ENCODE measurements at places on chromosomes 6 and 20. TPM values are rescaled to one million over a fixed set of nuclear protein-coding genes. Genes with fewer than 3 reads are reported as not detected.

The MROH8 gene
- 11.1 TPM for total RNA-seq

The PLCB4 gene
- 12.0 TPM for total RNA-seq

The CGA gene
- total RNA-seq = not detected

The HRH3 gene
- not detected for total RNA-seq

DNA sequence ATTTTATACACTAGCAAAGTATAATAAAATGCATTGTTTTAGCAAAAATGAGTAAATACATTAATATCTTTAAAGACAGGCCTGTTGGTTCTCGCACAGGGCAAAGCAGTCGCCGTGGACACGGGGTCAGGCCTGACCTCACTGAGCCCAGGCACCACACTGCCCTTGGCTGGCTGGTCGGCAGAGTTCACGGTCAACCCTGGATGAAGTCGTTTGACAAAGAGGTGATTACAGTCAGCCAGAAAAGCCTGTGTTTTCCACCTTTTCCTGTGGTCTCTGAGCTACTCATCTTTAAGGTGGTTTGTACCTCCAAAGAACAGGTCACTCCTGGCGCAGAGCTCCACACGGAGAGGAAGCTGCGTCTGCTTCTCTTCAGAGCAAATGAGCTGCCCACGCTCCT, 191.5 kb downstream of the DLL1 start:
- DNase-seq = peak; percentile 38

DNA sequence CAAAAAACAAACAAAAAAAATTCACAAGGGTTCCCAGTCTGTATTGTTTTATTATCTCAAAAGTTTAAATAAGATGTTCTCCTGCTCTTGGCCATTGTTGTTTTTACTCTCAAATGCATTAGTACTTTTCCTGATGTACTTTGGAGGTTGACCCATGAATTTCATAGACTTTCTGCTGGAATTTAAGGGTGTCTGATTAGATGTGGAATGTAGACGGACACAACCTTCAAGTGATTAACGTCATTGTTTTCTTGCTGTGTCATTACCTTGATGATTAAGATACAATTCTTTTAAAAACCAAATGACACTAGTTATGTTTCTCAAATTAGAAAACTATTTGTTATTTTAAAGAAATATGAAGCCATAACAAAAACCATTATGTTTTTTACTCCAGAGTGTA, 421.4 kb upstream of the RUNX2 start:
- DNase-seq = no peak

DNA sequence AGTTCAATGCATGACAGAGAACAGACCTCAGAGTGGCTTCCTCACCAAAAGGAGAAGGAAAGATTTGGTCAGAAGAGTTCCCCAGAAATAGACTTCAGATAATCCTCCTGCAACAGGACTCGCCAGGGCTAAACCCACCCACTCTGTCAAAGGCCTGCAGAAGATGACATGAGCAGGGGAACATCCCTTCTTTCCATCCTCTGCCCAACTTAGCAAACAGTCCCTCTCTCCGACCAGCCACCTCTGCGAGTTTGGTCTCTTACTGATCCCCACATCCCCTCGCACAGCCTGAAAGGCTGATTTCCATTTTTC, 7.5 kb downstream of the NFATC2 start:
- no peak for DNase-seq

DNA sequence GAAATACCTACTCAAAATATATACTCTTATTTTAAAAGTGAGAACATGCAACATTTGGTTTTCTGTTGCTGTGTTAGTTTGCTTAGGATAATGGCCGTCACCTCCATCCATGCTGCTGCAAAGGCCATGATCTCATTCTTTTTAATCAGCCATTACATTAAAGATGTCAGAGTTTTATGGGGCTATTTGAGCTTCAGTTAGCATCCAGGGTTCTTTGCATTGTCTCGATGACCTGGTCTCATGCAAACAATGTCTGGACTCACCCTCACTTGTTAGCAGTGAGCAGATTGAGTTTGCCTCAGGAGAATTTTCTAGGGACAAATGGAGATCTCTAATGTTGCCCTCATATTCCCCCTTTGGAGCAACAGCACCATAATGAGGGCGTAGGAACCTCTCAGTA, 458.7 kb upstream of the AGPAT4 start:
- DNase-seq = no peak

DNA sequence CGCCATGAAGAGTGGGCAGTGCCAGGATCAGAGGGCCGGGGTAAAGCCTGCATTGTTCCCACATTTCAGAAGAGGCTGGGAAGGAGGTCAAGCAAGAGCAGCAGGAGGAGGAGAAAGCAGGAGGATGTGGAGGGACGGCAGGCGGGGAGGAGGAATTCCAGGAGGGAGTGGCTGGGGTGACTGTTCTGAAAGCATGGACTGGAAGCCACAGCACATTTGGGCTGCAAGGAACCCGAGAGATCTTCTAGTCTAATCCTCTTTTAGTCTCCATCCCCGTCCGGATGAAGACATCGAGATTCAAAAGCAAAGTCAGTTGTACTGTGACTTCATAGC, 76.9 kb downstream of the FAM50B start:
- peak; percentile 73 for DNase-seq

- DNase-seq = no peak
Observed at GRCh38 chr20:36439731-36440072, 101.6 kb upstream of the MYL9 start.

DNA sequence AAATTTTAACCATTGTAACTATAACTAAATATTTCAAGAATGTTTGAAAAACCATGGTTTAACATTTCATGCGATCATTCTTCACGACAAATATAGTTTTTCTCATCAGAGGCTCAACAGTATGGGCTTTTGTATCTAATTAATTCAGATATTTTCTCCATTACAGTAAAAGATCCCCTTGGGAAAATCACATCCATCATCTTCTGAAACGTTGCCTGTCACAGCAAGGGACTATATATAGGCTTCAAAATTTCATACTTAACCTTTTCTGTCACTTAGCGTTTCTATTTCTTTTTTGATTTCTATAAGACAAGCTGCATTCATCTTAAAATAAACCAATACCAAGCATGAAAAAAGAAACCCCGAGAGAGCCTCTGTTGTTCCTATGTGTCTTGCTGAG, 710.0 kb downstream of the PRKN start:
- DNase-seq = no peak

DNA sequence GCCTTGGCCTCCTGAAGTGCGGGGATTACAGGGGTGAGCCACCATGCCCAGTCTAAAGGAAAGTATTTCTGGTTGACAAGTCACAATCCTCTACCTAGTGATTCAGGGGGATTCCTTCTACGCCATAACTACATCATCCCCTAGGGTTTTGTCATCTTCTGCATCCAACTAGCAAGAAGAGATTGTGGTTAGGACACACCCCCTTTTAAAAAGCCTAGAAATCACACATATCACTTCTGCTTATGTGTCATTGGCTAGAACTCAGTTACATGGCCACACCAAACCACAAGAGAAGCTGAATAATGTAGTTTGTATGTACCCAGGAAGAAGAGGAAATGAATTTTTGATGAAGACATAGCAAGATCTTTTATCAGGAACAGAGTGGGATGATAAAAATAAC, 14.7 kb upstream of the CHD6 start:
- DNase-seq = no peak

DNA sequence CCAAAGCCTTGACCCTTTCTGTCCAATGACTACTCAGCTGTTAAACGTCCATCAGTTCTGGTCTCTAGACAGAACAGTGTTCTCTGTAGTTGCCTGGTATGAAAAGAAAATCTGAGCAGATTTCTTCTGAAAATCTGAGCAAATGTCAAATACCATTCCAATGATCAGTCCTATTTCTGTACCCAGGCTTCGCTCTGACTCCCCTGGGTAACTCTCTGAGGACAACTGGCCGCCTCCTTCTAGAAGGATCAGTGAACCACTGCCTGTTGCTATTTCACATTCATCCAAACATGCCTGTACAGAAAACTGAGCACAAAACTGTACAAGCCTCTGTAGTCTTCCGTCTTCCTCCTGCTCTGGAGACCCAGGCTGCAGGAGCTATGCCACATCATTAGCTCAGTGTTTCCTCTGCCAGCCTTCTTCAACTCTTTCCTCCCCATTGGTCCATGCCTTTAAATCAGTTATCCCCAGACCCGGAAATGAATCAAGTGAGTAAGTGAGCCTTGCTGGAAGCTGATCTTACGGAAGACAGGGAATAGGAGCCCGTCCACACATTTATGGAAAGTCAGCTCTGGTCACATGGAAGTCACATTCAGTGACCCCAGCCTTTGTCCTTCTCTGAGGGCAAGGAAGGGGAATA, 63.3 kb downstream of the DAAM2 start:
- peak; percentile 30 for DNase-seq

DNA sequence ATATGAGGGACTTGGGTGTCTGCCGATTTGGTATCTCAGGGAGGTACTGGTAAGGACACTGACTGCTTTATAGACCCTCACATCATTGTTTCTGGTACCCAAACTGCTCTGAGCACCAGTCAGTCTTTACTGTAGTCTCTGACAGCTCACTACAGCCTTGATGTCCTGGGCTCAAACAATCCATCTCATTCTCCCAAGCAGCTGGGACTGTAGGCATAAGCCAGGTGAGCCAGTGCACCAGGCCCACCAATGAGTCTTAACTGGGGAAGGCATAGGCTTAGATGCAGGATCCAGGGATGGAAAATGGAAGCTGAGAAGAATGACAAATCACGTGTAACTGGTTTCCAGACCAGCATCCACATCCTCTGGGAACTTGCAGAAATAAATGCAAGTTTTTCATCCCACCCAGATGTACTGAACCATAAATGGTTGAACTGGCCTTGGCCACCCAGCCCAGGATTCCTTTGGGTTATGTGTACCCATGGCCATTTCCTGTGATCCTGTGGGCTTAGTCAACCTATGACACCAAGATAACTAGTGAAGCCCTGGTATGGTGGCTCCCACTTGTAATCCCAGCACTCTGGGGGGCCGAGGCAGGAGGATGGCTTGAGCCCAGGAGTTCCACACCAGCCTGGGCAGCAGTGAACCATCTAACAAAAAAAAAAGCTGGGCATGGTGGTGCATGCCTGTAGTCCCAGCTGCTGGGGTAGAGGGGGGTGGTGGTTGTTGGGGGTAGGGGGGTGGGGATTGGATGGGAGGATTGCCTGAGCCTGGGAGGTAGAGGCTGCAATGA, 5.8 kb downstream of the TUBB start:
- DNase-seq = no peak

DNA sequence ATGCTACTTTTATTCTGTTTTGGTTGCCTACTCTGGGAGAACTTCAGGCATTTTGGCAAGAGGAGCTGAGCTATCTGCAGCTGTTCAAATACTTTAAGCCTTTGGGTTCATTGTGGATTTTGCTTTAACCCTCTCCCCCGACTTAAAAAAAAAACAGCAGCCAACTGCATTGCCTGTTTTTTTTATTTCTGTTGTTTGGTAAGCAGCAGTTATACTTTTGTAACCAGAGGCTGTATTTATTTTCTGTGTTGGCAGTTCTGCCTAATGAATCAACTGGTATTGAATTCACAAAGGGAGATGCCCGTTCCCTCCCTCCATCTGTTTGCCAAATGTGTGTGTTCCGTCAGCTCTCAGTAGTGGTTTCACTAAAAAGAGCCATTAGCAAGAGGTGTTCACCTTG, 484.0 kb downstream of the UTRN start:
- DNase-seq = no peak

GRCh38 chr20:32752458-32753250, 9.4 kb upstream of the COMMD7 start:
- DNase-seq = no peak

GRCh38 chr6:79646006-79646405, 14.9 kb downstream of the SH3BGRL2 start:
- no peak for DNase-seq

DNA sequence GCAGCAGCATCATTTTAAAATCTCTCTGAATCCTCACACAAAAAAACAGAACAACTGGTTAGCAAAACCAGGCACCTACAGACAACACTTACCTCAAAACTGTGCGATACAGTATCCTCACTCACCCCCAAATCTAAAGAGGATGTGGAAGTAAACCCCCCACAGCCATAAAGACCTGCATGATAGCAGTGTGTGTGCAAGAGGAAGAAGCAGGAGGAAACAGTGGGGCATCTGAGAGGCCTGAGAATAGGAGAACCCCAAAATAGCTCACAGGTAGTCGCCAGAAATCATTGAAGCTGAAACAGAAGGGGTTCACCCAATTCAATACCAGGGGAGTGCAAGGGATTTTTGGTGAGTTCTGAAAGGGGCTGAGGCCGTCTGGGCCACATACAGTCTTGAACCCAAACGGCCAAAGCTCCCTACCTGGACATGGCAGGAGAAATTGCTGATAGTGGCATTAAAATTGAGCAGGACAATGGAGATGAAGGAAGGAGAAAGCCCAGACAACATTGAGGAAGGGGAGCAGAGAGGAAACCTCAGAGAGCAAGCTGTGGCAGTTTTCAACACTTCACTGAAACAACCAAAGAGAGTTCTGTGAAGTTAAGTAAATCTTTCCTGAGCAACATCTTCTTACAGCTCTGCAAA, 129.7 kb downstream of the FIG4 start:
- DNase-seq = no peak

DNA sequence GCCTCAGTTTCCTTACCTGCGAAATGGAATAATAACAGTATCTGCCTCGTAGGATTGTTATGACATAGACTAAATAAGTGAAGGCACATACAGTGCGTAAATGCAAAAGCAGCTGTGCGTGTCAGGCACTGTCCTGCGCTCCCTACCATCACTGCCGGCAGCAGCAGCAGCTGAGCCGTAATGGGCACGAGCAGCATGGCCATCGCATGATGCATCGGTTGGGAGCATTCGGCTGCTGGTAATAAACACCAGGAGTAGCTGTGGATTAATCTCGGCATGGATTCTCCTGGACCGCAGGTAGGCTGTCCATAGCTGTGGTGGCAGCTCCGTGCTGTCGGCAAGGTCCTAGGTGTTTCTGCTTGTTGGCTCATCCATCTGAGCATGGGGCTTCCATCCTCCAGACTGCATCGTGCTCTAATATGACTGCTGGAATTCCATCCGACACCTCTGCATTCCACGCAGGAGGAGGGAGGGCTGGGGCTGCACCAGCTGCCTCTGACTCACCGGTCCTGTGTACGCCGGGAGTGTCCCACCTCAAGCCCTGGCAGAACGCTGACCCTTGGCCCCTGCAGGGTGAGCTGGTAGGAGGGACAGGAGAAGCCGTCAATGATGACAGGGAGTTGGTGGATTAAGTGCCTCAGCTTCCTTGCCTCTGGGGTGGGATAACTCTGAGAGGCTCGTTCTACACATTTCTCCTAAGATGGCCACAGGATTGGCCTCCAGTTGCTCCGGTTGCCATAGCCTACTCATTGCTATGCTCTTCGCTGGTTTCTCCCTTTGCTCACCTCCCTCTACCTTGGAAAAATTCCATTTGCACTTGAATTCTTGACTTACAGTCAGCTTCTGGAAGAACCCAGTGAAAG, 100.9 kb upstream of the PMEPA1 start:
- DNase-seq = peak; percentile 58
